ENCODE measurements at places on chromosomes 3 and 15.

DNA sequence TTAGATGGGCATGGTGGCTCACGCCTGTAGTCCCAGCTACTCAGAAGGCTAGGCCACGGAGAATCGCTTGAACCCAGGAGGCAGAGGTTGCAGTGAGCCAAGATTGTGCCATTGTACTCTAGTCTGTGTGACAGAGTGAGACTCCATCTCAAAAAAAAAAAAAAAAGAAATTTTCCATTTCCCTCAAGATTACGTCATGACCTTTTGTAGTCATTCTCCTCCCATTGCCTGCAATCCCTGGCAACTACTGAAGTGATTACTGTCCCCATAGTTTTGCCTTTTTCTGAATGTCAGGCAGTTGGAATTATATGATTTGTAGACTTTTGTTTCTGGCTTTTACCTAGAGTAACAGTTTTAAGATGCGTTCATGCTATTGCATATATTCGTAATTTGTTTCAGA is 28.0 kb downstream of the WDR76 start:
- no peak for DNase-seq

DNA sequence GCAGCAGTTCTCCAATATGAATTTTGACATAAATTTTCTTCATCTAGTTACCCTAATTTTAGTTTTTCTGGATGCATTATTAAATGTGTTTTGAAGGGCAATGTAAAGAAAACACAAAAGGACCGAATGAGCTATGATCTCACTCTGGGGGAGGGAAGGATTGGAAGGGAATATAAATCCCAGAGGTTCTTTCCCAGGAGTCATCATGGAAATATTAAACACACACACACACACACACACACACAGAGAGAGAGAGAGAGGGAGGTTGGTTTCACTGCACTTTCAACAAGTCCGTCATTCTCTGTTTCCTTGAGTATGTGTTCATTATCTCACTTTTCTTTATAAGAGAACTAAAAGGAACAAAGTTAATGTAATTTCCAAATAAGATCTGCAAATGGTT is 70.7 kb upstream of the DCBLD2 start:
- no peak for DNase-seq

DNA sequence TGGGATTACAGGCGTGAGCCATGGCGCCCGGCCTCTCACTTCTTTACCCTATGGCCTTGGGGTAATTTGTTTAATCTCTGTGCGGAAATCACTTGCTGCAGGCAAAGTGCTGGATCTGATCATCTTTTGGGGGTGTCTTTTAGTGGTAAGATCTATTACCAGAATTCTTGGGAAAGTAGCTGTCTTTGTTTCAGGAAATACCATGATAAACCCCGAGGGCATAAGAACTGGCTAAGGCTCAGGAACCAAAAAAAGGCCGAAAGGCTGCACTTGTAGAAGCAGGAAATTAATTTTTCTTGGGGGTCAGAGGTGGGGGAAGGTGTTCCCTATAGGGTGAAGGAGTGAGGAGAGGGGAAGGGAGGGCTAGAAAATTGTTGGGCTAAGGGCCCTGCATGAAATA is 22.7 kb upstream of the IGF2BP2 start:
- DNase-seq = no peak

DNA sequence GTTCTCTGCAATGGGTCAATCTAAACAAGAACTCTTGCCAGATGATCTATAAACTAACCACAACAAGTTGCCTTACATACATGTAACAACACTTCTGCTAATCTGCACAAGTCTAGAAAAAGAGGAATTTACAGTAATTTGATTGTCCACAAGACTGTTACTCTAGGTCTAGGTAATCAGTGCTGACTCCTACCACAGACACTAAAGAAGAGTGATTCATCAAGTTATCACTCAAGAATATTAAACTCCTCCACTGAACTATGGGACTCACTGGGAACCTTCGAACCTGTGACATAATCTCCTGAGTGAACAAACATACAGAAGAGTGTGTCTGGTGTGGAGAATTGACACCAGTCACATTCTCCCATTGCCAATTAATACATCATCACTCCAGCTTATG is 138.3 kb downstream of the ANXA2 start:
- DNase-seq = no peak

- DNase-seq = no peak
These were observed 96.5 kb upstream of the PRR23E start for GRCh38 chr3:127096256-127097071.

- DNase-seq = no peak
These were observed 556 bp downstream of the CRYBG3 start for GRCh38 chr3:97822359-97822775.
